Stimulated activated CD4-positive, alpha-beta T cell treated with anti-CD3 and anti-CD28 coated beads, Interleukin-12 subunit alpha, Interleukin-12 subunit beta, amount 100 ng/mL, for 48 hours (primary cell): ENCODE measurements at places on chromosomes 4 and X.

GRCh38 chr4:123649250-123649644 is 252.7 kb downstream of the SPRY1 start:
- DNase-seq = no peak

- no peak for DNase-seq
These were observed 41.0 kb downstream of the CEP44 start for GRCh38 chr4:174324725-174325124.

- DNase-seq = no peak
These were observed 1348.0 kb downstream of the ADGRL3 start for GRCh38 chr4:62548108-62548524.

GRCh38 chr4:172601195-172601594 is 567.4 kb upstream of the GALNT7 start:
- DNase-seq = no peak

DNA sequence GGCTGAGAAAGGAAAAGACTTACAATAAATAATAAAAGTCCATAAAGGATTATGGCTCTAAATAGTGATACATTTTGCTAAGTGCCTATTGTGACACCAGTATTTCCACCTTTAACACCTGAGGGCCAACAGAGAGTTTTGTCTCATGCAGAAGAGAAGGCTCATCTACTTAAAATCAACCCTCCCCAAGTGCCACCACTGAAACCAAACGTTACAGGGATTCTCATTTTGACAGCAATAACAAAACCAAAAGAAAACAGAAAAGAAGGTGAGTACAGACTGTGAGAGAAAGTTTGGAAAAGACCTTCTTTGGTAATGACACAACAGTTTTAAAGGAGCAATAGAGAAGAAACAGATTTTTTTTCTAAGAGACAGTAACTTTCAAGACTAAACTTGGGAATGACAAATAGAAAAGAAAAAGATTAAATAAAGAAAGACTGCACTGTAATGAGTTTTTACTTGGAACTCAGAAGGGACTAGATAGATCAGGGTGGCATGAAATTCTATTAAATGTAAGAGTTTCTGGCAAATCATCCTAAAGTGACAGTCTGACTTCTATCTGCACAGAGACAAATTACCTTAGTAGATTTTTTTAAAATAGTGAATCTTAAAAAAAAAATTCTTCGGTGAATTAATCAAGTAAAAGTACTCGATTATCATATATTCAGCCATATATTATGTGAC is 109.7 kb downstream of the ZNF827 start:
- no peak for DNase-seq

- DNase-seq = no peak
These were observed 15.3 kb downstream of the SEPSECS start for GRCh38 chr4:25144870-25145481.

DNA sequence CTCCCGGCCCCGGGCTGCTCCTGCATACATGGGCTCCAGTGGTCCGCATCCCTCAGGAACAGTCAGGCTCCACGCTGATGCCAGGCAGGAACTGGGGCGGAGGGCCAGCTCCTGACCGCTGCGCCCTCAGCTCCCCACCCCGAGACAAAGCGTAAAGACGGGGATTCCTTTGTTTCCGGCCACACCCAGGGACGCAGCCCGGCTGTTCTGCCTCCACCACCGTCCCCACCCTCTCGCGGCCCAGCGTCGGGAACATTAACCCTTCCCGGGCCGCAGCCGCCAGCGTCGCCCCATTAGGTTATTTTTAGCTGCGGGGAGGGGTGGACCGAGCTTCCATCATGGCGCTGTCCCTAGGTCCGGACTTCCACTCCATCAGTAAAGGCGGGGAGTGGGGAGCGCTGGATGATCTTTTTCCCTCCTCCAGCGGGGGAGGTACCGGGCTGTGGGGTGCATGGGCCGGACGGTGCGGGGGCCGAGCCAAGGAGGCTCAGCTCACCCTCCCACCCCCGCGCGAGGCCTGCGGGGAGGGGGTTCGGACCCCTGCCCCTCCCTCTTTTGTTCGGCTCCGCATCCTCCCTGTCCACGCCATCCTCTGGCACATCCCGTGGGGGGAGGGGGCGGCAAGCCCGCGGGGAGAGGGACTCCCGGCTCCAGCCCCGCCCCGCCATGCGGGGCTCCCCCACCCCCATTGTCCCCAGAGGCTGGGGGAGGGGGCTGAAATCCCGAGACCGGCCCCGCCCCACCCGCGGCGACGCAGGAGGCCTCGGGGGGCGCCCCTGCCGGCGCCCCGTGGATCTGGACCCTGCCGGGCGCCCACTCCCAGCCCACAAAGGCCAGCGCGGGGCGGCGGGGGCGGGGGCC is 5.3 kb downstream of the CRMP1 start:
- no peak for DNase-seq

GRCh38 chr4:6475492-6476020 is 3.1 kb upstream of the PPP2R2C start:
- no peak for DNase-seq

- DNase-seq = peak; percentile 27
These were observed 677 bp upstream of the CYP4V2 start for GRCh38 chr4:186190581-186191199.

DNA sequence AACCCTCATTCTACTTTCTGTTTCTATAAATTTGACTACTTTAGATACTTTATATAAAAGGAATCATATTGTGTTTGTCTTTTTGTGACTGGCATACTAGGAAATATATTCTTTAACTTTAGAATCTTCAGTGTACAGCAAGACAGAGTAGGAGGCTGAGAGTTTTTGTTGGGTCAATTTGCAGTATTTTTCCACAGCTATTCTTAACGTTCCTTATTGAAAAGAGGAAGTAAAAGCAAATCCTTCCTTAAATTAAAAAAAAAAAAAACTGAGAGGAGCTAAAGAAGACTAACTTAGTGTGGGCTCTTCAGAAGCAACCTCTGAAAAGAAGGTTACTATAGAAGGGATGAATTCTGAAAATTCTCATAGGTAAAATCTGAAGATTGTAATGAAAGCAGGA is 1194.6 kb downstream of the ADGRL3 start:
- no peak for DNase-seq

GRCh38 chr4:42398171-42398870 is 1.0 kb downstream of the SHISA3 start:
- DNase-seq = no peak

- DNase-seq = no peak
These were observed 7.0 kb downstream of the RPL36A start for GRCh38 chrX:101397779-101398178.

- DNase-seq = no peak
These were observed 116.6 kb downstream of the SHOX start for GRCh38 chrX:747176-747575.
